ENCODE measurements at places on chromosomes 12 and 14.

GRCh38 chr14:50035214-50035613 is 81.2 kb downstream of the VCPKMT start:
- no peak for DNase-seq

DNA sequence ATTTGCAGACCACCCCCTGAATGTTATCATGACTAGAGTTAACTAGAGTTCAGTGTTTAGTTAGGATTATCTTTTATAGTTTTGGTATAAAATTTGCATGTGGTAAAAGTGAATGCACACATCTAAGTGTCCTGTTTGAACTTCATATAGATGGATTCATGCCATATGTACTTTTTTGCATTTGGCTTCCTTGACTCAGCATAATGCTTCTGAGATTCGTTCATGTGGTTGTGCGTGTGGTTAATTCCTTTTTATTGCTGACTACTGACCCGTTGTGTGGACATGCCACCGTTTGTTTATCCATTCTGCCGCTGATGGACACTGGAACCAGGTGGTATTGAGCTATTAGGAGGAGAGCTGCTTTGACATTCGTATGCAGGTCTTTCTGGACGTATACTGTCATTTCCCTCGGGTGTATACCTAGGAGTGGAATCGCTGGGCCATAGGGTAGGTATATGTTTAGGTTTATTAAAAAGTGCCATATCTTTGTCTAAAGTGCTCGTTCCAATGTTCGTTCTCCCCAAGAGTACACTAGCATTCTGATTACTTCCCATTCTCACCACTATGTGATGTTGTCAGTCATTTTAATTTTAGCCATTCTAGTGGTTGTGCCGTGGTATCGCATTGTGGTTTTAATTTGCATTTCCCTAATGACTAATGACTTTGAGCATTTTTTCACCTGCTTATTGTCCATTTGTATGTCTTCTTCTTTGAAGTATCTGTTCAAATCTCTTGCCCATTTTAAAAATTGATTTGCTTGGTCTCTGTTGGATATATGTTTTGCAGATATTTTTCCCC is 37.7 kb downstream of the RIN3 start:
- no peak for DNase-seq

GRCh38 chr14:58738876-58739275 is 101.1 kb downstream of the DACT1 start:
- no peak for DNase-seq

DNA sequence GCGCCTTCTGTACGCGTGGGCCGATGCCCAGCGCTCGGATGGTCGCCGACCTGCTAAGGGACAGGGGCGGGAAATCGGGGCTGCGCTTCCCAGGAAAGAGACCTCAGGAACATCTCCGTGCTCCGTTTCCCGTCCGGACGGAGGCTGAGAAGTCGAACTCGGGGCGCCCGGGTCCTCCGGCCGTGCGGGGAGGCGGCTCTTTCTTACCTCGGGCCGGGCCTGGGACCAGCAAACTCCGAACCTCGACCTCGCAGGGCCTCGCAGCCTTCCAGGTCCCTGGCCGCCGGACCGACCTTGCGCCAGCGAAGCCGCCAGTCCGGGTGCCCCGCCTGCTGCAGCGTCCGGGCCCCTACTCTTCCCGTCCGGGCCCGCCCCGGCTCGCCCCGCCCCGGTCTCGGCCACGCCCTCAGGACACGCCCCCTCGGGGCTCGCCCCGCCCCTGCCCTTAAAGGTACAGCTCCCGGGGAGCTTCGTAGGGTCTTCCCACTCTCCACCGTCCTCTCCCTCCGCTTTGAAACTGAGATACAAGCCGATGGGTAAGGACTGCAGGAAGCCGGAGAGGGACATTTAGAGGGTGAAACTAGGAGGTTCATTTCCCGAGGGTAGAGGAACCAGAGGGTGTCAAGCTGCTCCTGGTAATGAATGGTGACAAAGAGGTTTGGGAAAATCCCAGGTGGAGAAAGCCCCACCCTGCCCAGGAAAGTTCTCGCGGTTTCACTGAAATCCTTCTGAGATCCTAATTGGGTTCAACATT is at the start of gene SLC8B1:
SLC8B1 (minus strand) TSS at position 324 of the 754 bp plus-strand sequence. CDS start 2,231 bp downstream, outside the sequence.
- DNase-seq: peak; percentile 34

GRCh38 chr12:61566183-61566582 is 694.0 kb upstream of the USP15 start:
- no peak for DNase-seq

DNA sequence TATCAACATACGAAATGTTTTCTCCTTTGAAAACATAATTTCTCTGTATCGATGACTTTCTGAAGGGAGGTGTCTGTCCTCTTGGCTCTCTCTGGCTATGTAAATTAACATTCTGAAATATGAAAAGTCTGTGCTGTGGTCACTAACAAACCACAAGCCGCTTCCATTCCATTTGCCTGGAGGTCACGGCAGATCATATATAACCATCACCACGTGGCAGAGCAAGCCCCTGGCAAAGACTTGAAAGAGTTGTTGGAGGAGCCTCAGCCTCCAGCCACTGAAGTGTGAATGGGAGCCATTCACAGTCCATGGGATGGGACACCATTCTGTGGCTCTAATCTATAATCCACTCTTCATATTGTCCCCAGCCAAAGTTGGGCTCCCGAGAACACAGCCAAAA is 39.6 kb downstream of the CDKL1 start:
- no peak for DNase-seq

DNA sequence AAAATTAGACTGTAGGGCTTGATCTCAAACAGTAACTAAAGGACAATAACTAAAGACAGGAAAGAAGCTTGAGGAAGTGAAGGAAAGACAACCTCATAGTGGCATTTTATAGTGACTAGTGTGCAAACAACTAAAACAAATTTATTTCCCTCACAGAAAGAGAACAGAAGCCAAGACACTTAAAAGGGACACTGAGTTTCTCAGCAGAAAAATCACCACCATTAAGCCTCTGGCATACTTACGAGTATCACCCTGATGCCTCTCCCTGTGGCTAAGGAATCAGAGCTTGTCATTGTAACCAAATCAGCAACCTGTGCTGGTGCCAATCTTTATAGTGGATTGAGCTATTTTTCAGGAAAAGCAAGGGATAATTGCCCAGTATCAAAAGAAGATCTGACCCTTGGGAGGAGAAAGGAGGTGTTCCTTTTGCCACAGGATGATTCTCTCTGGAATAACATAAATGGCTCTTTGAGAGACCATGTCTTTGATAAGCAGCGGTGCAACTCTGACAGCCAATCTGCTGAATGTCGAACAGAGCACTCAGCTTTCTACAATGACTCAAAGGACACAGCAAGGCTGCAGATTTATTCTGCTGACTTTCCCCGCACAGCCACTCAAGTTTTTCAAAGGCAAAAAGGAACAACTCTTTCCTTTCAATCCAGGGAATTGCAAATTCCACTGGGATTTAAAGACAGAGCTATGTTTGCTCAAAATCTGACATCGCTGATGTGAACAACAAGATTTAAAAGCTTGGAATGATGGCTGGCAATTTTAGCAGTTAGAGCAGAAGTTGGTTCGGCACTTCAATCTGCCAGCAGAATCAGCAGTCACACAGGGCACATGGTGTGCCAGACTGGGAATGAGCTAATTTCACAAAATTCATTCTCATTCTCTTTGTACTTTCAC is 34.6 kb downstream of the ATF7 start:
- DNase-seq: peak; percentile 54

DNA sequence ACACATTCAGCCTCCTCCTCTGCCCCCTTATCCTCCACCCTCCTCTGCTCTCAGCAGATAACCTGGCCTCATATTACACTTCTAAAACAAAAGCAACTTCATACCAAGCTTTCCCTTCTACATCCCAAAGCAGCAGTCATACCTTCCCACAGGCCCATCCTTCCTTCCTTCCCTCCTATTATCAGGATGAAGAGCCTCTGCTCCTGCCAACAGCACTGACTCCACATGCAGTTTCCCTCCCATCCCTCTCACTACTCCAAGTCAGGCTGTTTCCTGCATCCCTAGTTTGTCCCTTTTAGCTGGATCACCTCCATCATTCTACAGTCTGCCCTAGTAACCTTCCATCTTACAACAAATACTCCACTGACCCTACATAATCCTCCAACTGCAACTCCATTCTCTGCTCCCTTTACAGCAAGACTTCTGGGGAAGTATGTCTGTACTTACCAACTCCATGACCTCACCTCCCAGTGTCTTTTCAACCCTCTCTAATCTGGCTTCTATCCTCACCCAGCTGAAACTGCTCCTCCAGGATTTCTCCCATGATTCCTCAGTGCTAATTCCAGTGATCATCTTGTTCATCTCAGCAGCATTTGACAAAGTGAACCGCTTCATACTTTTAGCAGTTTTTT is 4.9 kb upstream of the YEATS4 start:
- no peak for DNase-seq

DNA sequence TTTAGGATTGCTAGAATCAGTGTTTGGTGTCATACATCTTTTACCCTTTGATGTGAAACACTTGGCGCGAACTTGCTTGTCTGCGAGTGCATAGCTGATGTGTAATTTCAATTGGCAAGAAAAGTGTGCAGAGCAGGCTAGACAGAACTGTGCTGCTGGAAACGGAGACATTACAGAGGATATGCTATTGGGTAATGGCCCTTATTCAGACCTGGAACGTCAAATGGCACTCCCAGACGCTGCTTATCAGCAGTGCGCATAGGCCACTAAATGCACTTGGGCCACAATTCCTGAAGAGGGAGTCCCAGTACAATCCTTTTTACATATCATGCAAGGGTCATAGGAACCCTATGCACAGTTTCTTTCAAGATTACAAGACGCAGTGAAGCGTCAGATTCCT is 15.7 kb upstream of the SLC10A1 start:
- no peak for DNase-seq

- DNase-seq: no peak
Observed at GRCh38 chr12:54463484-54463883, 9.9 kb downstream of the GTSF1 start.

GRCh38 chr14:91364524-91365270 is 52.9 kb downstream of the CCDC88C start:
- DNase-seq: no peak

DNA sequence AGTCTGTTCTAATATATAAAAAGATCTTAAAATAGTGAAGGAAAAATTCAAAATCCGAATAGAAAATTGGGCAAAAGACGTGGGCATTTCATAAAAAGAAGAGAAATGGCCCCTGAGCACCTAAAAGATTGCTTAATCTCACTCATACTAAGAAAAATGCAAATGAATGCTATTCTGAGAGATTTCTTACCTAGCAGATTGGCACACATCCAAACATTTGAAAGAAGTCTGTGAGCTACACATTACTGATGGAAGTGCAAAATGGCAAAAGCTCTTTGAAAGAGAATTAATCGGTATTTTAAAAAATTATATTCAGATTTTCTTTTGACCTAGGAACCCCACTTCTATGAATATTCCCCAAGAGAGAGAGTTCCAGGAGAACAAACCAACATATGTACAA is 280.4 kb upstream of the GARIN6 start:
- DNase-seq: no peak

DNA sequence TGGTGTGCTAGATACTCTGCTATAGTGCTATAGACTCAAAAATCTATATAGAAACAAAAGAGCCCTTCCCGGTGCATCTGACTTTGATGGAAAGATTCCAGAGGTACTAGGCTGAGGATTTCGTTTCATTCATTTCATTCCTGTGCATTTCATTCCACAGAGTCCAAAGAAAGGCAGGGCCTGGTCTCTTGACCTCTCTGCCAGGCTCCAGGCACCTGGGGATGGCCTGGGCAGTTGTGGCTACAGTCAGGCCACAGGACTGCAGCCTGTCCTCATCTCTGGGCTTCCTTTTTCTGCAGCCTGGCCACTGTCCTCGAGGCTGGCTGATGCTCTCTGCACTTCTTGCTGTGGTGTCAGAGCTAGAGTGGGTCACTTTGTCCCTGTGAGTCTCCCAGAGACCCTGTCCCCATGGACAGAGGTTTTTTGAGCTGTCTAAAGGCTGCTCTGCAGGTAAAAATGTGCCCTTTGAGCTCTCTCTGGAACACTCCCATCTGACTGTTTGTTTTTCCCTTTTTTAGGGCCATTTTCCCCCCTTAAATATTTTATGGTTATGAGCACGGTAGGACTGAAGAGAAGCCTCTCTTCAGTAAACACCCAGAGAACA is 3.2 kb upstream of the VDR start:
- DNase-seq: no peak

- DNase-seq: no peak
Observed at GRCh38 chr12:15329891-15330290, 7.6 kb downstream of the PTPRO start.

- peak; percentile 36 for DNase-seq
Observed at GRCh38 chr12:46303039-46303666, 34.3 kb upstream of the SLC38A1 start.

GRCh38 chr12:79933532-79934264 is 1.2 kb downstream of the PPP1R12A start:
- no peak for DNase-seq

- no peak for DNase-seq
Observed at GRCh38 chr14:75343911-75344310, 65.3 kb downstream of the FOS start.

DNA sequence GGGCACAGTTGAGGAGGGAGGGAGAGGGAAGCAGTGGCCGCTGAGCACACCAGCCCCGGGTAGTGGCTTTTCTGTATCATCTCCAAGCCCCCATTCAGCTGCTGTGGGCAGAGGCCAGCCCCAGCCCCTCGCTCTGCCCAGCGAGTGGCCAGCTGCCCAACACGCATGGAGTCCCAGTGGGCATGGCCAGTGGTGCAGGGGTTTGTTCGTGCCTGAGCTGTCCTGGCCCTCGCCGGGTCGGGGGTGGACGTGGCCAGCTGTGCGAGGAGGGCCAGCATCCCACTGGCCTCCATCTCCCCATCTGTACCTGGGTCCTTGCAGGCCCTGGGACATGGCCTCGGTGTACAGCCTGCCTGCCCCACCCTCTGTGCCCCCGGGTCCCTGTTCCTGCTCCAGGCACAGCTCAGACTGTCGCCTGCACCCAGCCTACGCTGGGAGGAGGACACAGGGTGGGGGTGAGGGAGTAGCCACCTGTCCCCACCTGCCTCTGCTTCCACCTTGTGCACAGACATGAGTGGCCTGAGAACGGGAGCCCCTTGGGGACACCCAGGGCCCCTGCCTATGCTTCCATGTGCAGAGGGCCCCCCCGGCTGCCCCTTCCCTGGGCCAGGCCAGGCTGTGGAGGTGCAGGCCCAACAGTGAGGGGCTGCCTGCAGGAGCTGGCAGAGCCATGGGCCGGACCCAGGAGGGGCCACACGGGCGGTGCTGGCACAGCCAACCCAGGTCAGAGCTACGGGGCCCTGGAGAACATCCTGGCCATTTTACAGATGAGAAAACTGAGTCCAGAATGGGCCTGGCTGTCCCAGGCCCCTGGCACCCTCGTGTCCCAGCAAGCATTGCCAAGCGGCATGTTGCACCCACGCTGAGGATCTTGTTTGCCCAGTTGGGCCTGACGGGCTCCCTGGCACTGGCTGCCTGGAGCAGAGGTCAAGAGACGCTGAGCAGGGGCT is 4.3 kb downstream of the INF2 start:
- DNase-seq: no peak

DNA sequence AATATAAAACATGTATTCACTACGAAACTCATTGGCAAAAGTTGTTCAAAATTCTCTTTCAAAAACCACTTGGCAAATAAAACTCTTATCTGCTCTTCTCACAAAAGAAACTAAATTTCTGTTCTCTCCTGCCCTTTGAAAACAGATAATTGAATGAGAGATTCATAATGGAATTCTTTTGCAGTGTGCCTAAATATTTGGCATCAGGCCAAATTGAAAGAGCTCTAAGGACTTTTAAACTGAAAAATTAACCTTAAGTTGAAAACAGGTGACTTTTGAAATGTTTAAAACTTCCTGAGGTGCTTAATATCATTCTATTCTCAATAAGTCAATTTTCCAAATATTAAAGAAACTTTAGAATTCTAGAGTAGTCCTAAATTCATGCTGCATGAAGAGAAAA is 136.4 kb downstream of the FSCB start:
- DNase-seq: no peak
